ENCODE measurements at places on chromosomes 3 and 15. TPM values are rescaled to one million over a fixed set of nuclear protein-coding genes. Genes with fewer than 3 reads are reported as not detected.

The EFCAB12 gene
- total RNA-seq: 0.55 TPM

DNA sequence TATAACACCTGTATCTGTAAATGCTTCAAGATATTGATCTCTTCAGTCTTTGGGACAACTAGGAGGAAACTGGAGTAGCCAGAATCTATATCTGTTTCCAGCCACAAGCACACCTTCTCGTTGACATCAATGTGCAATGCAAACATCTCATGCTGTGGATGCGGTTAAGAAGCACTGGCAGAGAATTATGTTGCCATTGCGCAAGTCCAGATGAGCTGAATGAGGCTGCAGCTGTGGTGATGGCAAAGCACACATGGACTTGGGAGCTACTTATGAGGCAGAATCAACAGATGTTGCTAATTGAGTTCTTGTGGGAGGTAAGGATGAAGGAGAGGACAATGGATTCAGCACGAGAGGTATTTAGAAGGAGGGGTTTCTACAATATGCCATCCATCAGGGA lies 90.9 kb downstream of the STRIT1 start:
- DNase-seq: no peak

- no peak for DNase-seq
Observed at GRCh38 chr15:98347001-98347400, 301.3 kb upstream of the IGF1R start.

DNA sequence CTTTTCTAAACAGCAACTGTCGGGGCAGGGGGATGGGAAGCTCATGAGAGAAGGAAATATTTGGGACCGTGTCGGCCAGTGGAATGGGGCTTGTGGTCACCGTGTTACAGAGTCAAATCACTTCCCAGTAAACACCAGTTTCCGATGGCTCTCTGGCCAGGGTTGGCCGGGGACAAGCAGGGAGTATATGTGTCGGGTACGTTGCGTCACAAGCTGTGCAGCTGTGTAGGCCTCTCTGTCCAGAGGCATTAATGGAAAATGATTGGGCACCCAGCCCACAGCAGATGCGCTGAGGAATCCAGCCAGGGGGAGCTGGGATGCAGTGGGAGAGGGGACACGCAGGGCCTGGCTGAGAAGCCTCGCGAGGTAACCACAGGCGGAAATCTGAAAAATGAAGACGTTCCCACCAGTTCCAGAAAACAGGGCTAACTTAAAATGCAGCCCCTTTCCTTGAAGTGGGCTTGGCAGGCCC lies 15.8 kb upstream of the ALDH1A3 start:
- DNase-seq: no peak

DNA sequence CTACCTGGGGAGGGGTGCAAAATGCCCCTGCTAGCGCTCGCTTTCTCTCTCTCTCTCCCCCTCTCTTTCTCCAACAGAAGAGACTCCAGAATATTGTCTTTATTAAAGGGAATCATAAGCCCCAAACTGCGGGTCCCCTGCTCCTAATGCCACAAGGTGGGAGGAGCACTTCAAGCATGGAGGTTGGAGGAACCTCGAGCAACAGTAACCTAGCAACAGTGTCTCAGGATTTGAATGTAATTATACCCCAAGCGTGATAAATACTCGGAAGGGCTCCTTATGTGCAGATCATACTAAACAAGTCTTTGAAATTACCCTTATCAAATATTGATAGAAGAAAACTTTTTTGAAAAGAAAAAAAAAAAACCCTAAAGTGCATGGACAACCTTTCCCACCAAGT lies 582.2 kb upstream of the PPP2R3A start:
- no peak for DNase-seq

The IL17RE gene
- 22.6 TPM for total RNA-seq

The NPAP1 gene
- 0.17 TPM for total RNA-seq

The CDC25A gene
- 0.90 TPM for total RNA-seq

The ADGRG7 gene
- not detected for total RNA-seq

The SAMD7 gene
- not detected for total RNA-seq

DNA sequence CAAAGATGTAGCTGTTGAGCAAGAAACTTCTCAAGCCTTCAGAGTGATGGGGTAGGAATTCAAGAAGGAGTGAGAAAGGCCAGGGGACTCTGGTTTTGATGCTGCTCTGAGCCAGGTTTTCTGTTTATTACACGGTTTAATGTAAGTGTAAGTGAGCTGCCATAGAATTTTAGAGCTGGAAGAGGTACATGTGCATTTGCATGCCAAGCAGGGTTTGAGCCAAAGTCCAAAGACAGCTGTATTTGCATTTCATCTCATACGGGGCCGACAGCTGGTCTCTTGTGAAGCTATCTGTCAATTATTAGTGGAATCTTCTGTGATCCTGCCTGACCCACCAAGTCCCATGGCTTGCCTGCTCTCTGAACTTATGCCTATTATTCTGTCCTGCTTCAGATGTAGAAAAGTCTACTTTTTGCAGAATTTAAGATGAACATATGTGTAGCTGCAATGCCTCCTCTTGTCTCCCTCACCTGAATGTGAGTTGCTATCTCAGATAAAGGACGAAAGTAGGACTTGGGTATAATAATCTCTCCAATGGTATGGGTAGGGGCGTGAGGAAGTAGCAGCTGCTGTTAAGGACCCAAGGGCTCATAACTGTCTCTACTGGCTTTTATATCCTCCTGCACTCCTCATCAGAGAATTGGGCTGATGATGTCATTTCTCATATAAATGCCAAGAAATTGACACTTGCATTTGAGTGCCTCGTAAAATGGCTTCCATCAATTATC lies 160.0 kb downstream of the SQOR start:
- no peak for DNase-seq

- no peak for DNase-seq
Observed at GRCh38 chr3:19598870-19599269, 335.1 kb downstream of the EFHB start.

The CHST14 gene
- 14.1 TPM for total RNA-seq

DNA sequence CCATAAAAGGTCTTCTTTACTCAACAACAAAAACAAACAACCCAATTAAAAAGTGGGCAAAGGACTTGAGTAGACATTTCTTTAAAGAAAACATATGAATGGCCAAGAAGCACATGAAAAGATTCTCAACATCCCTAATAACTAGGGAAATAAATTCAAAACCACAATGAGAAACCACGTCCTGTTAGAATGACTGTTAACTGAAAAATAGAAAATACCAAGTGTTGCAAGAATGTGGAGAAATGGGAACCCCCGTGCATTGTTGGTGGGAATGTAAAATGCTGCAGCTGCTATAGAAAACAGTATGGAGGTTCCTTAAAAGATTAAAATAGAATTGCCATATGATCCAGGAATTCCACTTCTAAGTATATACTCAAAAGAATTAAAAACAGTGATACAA lies 34.8 kb downstream of the NMNAT3 start:
- no peak for DNase-seq
